Right lung (tissue), 10 donors: ENCODE measurements at places on chromosomes 1 and 21. TPM values are rescaled to one million over a fixed set of nuclear protein-coding genes. Genes with fewer than 3 reads are reported as not detected.

GRCh38 chr1:231596337-231596791 lies 30.2 kb upstream of the DISC1 start:
- no peak for DNase-seq

GRCh38 chr1:8416881-8417280 lies 99.0 kb downstream of the SLC45A1 start:
- no peak for DNase-seq

- no peak for DNase-seq
These were observed 66.4 kb downstream of the KDM1A start for GRCh38 chr1:23085696-23086095.

DNA sequence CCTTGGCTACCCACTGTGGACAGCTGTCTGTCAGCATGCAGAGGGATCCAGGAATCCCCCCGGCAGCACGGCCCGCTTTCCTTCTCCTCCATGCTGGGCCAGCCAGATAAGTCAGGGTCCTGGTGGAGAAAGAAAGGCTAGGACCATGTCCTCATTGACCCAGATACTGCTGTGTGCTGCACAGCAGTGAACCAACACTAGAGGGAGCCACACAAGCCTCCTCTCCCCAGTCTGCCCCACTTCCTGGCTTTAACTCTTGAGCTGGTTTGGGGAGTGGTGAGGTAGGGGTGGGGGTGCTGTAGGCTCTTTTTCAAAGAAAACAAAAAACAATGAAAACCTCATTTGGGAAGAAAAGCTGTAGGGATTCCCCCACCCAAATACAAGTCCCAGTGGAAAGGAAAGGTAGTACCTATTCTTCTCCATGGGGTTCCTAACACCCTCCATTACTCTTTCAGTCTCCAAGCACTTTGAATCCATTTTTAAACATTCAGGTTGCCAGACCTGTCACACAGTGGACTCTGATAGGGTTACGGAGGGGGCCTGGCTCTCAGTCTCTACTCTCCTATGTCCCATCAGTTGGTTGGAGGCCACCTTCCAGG lies 84.9 kb upstream of the CD1D start:
- no peak for DNase-seq

DNA sequence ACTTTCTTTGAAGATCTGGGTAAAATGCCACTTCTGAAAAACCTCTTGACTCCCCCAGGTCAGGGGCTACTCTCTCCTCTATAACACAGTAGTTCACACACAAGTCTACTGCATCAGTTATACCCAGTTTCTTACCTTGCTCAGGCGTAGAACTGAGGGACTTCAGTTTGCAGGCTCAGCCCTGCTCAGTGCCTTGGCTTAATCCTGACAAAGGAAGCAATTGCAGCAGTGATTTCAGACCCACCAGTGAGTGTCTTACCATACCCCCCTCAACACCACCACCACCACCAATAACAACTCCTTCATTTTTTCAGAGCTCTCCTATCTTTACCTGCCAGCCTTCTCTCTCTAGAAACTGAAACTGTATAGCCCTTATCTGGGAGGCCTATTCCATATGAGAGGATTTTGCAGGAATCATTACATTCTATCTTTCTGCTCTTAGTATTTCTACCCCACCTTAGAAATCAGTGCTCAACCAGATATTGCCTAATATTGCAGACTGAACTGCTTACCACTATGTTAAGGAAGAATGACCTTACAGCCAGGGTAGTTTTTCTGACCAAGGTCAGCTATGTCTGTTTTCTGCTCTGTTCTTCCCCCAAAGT lies 105.5 kb upstream of the S1PR1 start:
- DNase-seq, result no peak

- DNase-seq, result no peak
These were observed 23.1 kb downstream of the SLC35A3 start for GRCh38 chr1:99992760-99993467.

DNA sequence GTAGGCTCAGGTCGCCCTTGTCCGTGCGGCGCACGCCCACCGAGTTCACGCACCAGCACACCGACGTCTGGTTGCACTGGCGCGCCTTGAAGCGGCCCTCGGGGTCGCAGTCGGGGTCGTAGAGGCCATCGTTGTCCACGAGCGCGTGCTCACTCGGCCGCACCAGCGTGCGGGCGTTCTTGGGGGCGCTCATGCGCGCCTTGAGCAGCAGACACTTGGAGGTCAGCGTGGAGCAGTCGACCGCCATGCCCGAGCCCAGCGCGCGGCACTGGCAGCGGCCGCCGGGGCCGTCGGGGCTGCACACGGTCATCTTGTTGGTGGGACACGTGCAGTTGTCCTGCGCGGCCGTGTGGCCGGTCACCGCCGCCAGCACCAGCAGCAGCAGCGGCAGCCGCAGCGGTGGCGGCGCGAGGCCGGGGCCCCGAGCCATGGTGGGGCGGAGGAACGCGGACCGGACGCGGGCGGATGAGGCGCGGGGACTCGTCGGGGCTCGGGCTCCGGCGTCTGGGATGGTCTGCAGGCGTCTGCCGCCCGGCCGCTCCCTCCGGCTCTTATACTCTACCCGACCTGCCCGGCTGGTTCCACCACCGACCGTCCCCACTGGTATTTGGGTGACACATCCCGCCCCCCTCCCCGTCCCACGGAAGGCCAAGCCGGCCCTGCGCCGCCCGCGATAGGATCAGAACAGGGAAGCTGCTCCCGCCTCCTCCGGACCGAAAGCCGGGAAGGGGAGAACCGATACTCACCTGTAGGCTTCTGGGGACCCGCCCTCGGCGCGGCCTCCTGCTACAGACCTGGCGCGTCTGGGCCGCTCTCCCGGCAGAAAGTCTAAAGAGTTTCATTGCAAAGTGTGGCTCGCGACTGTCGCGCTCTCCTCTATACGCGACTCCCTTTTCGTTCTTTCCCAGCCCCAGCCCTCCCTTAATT lies at the start of gene TACSTD2:
TACSTD2 (minus strand) TSS at position 526 of the 927 bp plus-strand sequence; CDS start at position 430, 96 bp downstream.
- peak; percentile 56 for DNase-seq

DNA sequence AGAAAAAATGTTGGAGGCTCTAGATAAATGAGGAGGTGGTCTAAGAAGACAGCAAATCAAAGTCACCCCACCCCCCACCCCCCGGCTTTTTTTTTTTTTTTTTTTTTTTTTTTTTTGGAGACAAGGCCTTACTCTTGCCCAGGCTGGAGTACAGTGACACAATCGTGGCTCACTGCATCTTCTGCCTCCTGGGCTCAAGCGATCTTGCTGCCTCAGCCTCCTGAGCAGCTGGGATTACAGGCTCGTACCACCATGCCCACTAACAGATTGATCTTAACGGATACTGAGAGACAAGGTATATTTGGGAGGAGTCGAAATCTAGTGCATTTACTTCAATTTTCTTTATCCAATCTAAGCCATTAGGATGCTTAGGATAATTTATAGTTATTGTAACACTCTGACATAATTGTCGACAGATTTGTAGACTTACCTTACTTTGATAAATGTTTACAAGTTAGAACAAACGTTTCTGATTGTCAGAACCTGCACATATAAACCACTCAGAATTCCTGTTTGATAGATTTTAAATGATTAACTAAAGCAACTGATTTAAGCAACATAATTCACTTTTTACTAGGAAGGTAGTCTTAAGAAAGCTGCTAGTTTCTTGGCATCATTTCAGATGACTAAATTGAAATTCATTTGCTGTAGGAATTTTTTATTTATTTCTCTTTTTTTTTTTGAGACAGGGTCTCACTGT lies 33.7 kb upstream of the NBL1 start:
- DNase-seq, result no peak

- DNase-seq, result no peak
These were observed 362 bp upstream of the ROR1 start for GRCh38 chr1:63773496-63773814.

DNA sequence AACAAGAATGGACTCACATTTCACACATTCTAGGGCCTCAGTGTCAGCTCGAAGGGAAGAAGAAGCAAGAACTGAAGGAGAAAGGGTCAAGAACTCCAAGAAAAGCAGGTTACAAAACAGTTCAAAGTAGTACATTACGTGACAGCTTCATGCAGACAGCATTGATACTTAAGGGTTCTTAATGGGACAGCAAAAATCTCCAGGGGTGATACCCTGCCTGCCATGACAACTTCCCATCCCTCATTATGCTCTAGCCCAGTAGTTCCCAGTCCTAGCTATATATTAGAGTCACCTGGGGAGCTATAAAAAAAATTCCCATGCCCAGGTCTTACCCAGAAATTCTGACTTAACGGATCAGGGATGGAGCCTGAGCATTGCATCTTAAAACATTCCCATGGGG lies 51.2 kb upstream of the PROX1 start:
- no peak for DNase-seq

- DNase-seq, result no peak
These were observed 18.0 kb upstream of the BCAR3 start for GRCh38 chr1:93699503-93700168.

- no peak for DNase-seq
These were observed 46.9 kb downstream of the IER5 start for GRCh38 chr1:181135437-181135731.

GRCh38 chr1:221863635-221864034 lies 121.7 kb upstream of the DUSP10 start:
- no peak for DNase-seq

GRCh38 chr1:64677532-64677931 lies 67.3 kb upstream of the RAVER2 start:
- DNase-seq, result peak; percentile 49

- DNase-seq, result peak; percentile 87
These were observed at the start of gene TGFB2 for GRCh38 chr1:218344814-218345672. Gene TGFB2, plus strand, starts transcription at chr1:218345336. Its CDS starts 1,366 bp downstream, at chr1:218346702.

GRCh38 chr1:241990040-241990439 lies 8.9 kb downstream of the MAP1LC3C start:
- DNase-seq, result peak; percentile 67

The SPRR2A gene
- polyA plus RNA-seq, result not detected

The PRAMEF10 gene
- not detected for polyA plus RNA-seq

The ADAMTS1 gene
- polyA plus RNA-seq, result 73.1 TPM

The SIM2 gene
- polyA plus RNA-seq, result 1.2 TPM
